Omental fat pad (tissue), 4 donors: ENCODE measurements at places on chromosomes 6 and 20. TPM values are rescaled to one million over a fixed set of nuclear protein-coding genes. Genes with fewer than 3 reads are reported as not detected.

GRCh38 chr6:35300848-35301247, 3.2 kb downstream of the DEF6 start:
- no peak for DNase-seq

GRCh38 chr20:4476903-4477500, 244.7 kb upstream of the PRND start:
- DNase-seq, result no peak

DNA sequence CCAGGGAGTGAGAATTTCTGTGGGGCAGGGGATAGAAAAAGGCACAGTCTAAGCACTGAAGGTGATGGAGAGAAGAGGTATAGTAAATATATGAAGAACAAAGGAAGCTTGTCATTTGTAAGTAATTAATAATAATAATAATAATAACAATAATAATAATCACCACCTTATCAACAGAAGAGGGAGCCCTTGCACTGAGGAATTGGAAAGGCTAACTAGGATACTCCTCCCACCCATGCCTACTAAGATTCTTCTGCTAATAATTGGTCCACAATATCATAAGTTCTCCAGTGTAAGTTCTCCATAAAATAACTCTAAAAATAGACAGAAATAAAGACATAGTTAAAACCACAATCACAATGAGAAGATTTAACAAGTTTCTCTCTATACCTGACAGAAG, 912 bp upstream of the OR12D3 start:
- DNase-seq, result no peak

- DNase-seq, result no peak
Measured at GRCh38 chr6:34370361-34370760, 22.1 kb downstream of the NUDT3 start.

- DNase-seq, result no peak
Measured at GRCh38 chr6:41002168-41002567, 36.9 kb downstream of the UNC5CL start.

TRIM15 gene
- total RNA-seq, result not detected
